ENCODE measurements at places on chromosomes 16 and 17.

- DNase-seq = no peak
Observed at GRCh38 chr17:59777033-59777432, 69.6 kb downstream of the VMP1 start.

- DNase-seq = no peak
Observed at GRCh38 chr16:30457743-30458560, 12.3 kb upstream of the SEPHS2 start.

DNA sequence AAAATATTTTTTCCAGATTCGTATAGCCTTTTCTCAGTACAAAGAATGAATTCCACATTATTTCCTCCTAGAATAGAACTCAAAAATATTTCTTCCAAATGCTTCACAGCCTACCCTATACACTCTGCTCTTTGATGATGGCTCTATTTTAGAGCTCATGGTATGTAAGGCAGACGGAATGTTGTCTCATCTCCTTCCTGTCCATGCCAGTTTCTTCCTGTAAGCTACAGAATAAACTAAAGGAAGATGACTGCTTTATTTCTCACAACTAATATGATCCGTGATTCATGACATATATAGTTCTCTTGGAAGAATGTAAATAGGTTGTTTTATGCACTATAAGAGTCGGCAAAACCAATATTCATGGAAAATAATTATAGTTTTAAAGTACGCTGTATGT, 723.1 kb downstream of the CDH11 start:
- DNase-seq = no peak

GRCh38 chr17:42305543-42306384, 17.5 kb downstream of the STAT5A start:
- no peak for DNase-seq

GRCh38 chr16:77374384-77374783, 60.5 kb downstream of the ADAMTS18 start:
- no peak for DNase-seq

DNA sequence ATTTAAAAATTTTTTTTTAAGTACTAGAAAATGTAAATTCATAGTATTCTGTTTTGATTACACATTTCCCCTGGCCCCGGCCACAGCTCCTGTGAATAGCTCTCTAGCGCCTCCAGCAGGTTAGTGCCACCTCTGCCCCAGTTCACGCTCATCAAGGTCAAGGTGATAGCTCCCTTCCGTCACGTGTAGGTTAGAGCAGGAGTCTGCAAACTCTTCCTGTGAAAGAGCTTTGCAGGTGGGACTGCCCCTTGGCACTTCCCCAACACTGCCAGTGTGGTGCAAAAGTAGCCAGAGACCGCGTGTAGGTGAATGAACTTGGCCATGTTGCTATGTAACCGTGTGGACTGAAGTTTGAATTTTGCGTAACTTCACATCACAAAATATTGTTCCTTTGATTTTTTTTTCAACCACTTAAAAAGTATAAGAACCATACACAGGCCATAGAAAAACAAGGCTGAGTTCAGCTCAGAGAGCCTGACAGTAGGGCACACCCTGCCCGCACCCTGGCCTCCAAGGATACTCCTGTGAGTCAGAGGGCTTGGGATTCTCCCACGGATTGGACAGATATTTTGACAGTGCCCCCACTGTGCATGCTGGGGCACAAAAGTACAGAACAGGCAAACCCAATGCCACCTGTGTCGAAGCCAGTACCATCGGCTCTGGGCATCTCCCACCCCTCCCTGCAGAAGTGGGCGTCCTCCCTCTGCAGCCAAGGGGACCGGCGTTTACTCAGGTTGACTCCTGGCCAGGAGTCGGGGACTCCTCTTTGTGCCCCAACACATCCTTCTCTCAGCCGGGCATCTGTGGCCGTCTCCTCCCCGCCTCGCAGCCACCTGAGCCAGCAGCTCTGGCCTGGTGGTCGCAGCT, 92.0 kb upstream of the CHMP6 start:
- DNase-seq = peak; percentile 61

GRCh38 chr17:35235917-35236316, 7.0 kb upstream of the SLFN5 start:
- no peak for DNase-seq

GRCh38 chr17:27343977-27344607, 50.2 kb downstream of the WSB1 start:
- no peak for DNase-seq

DNA sequence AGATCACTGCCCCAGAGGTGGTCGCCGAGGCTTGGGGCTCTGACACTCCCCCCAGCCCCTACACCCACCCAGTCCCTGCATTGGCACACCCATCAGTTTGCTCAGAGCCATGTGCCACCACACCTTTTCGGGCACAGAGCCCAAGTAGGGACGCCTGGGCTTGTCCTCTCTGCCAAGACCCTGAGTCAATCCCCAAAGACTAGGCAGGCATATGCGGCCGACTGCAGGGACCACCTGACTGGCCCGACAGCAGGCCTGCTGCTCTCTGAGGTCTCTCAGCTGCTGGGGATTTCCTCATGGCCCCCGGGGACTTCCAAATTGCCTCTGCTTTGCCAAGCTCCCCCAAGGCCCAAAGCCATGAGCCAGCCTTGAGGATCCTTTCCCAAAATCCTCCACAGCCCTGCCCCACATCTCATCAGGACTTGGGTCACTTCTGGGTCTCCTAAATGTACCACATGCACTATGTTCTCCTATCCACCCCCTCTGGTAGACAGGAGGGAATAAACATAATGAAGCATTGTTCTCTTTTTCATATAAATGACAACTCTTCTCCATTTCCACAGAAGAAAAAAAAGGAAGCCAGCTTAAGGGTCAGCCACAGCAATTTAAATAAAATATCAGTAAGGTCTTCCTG, 30.6 kb downstream of the MYO18A start:
- DNase-seq = peak; percentile 48

GRCh38 chr17:68197997-68198930, 49.6 kb upstream of the AMZ2 start:
- no peak for DNase-seq

DNA sequence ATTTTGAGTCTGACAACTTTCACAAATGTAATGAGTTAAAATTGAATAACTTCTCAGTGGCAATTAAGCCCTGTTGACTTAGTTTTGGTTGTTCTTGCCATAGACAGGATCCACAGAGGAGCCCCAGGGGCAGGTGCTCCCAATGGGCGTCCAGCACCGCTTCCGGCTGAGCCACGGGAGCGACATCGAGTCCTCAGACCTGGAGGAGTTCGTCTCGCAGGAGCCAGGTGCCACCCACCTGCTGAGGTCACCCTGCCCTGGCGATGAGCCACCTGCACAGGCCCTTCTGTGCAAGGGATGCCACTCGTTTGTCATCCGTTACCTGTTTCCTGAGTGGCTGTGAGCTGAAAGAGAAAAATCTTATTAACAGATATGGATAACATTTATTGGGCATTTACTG, 10.7 kb downstream of the CCDC40 start:
- DNase-seq = no peak

DNA sequence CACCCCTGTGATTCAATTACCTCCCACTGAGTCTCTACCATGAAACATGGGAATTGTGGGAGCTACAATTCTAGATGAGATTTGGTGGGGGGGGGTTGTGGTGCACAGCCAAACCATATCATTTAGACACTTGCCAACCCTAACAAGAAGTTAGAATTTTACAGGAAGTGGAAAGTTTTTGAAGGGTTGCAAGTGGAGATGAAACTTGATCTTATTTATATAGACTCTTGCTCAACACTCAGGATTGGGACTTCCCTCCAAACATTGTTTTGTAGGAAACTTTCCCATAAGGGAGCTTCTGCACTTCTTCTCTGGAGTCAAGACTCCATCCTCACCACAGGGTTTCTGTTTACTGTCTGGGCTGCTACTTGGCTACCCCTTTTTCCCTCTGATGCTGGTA, 266.7 kb upstream of the CDH11 start:
- peak; percentile 68 for DNase-seq

- DNase-seq = no peak
Observed at GRCh38 chr17:42321555-42321954, 33.3 kb downstream of the STAT5A start.

GRCh38 chr17:27349540-27350021, 55.7 kb downstream of the WSB1 start:
- DNase-seq = peak; percentile 70

GRCh38 chr16:77668201-77668600, 54.1 kb upstream of the NUDT7 start:
- no peak for DNase-seq

DNA sequence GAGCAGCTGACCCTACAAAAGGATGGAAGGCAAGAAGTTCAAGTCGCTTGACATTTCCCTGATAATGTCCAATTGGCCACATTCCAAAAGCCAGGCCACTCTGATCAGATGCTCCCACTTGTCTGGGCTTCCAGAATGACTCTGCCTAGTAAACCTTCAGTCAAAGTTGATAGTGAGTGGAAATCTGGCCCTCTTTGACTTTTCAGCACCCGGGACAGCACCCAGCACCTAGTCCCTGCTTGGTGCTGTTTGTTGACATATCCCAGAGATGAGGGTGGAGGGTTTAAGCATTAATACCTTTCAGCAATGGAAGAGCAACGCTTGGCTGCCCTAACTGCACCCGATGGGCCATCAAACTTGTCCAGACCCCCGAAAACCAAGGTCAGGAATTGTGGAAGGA, 131.3 kb downstream of the AIPL1 start:
- DNase-seq = peak; percentile 46

- DNase-seq = no peak
Observed at GRCh38 chr17:21356537-21357127, 19.5 kb upstream of the KCNJ12 start.

GRCh38 chr16:20942256-20942655, 41.7 kb downstream of the LYRM1 start:
- DNase-seq = no peak

GRCh38 chr17:73910821-73911515, 266.7 kb upstream of the SDK2 start:
- DNase-seq = no peak

GRCh38 chr17:80737106-80738019, 192.7 kb downstream of the RPTOR start:
- DNase-seq = no peak

- peak; percentile 67 for DNase-seq
Observed at GRCh38 chr17:13597723-13598347, 3.9 kb downstream of the HS3ST3A1 start.
